ENCODE measurements at places on chromosomes 2 and 18.

- no peak for DNase-seq
Observed at GRCh38 chr2:207200136-207200535, 34.4 kb upstream of the KLF7 start.

GRCh38 chr18:55387139-55387984 lies 200.6 kb downstream of the TCF4 start:
- no peak for DNase-seq

- DNase-seq = no peak
Observed at GRCh38 chr18:78246050-78246449, 733.6 kb upstream of the SALL3 start.

- no peak for DNase-seq
Observed at GRCh38 chr18:6374935-6375529, 39.7 kb downstream of the L3MBTL4 start.

DNA sequence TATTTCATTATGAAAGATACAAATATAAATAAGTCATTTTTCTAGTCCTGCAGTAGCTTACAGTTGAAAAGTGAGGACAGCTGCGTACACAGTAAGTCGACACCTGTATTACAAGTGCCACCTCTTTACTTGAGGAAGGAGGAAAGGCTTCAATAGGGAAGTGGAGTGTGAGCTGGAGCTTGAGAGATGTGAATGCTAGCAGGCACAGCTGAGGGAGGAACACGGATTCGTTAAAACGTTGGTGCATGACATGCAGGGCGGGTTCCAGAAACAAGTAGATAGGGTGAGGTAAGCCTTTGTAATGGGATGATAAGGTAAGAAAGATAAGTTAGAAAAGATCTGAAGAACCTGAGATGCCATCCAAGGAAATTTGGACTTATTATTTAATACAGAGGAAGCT lies 98.1 kb upstream of the CSRNP3 start:
- DNase-seq = no peak

DNA sequence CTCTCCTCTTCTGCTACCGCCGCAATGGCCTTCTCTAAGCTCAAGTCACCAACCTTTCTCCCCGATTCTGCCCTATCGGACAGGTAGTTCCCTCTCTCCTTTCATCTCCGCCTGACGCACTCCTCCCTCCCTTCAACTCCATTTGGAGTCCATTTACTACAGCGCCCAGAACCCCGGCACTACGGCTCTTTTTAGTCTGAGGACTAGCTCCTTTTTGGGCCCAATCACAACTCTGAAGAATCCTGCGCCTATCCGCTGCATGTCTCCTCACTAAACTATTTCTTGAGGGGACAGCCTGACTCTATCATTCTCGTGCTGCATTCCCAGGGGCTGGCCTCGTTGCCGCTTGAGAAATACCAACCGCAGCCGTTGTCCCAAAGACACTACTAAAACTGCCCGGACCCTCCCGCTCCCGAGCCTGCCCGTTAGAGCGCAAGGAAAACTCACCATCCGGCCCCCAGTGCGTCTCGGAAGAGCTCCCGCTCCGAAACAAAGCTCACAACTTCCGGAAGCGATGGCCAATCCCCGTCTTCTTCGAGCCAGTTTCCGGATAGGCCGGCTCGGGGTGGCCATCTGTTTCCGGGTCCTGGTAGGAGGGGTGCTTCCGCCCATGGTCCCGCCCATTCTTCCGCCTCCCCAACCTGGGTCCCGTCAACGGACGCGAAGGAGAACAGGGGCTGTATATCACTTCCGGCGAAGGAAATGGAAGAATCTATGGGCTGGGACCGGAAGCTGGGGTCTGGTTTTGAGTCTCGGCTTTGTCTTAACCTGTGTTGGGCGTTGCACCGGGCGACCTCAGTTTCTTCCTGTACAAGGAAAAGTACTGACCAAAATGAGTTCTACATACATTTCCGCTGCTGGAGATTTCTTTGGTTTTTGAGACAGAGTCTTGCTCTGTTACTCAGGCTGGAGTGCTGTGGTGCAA lies at the start of gene TPRKB:
Gene TPRKB, minus strand, starts transcription at position 491 of the 925 bp plus-strand sequence. CDS start 2,776 bp downstream, outside the sequence.
- DNase-seq = peak; percentile 92

DNA sequence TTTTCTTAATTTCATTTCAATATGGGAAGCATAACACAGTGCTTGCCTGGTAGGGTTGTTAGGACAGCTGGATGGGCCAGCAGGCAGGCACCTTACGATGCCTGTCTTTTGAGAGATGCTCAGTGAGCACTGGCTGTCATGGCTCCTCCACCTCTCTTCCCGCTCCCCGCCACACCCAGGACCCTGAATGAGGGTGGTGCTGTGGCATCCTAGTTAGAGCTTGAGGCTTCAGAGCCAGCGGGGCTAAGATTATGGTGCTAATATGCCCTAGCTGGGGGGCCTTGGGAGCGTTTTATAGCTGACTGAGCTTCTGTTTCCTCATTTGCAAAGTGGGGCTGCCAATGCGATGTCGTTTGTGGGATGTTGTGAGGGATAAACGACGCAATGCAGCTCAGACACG lies 37.7 kb downstream of the ASB1 start:
- no peak for DNase-seq

- no peak for DNase-seq
Observed at GRCh38 chr2:119174993-119175347, 16.4 kb upstream of the C1QL2 start.

- DNase-seq = no peak
Observed at GRCh38 chr2:239930378-239930777, 94.8 kb downstream of the NDUFA10 start.

GRCh38 chr2:18752667-18753422 lies 163.5 kb upstream of the NT5C1B start:
- no peak for DNase-seq

- DNase-seq = peak; percentile 66
Observed at GRCh38 chr2:212021947-212022346, 516.7 kb downstream of the ERBB4 start.

DNA sequence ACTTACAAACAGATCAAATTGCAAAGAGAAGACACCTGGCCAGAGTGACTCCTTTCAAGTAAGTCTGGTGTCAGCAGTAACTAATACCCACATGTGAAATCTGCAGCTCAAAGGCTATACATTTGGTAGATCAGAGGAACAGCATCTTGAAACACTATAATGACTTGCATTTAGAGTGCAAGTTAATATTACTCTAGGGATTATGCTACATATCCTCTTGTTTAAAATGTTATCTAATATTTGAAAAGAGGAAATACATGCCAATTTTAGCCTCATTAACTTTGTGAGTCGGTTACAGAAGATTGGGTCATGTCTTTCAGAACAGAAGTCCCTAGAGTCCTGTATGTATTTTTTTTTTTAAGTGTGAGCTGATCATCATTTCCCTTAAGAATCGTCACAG lies 15.2 kb downstream of the LANCL1 start:
- no peak for DNase-seq

DNA sequence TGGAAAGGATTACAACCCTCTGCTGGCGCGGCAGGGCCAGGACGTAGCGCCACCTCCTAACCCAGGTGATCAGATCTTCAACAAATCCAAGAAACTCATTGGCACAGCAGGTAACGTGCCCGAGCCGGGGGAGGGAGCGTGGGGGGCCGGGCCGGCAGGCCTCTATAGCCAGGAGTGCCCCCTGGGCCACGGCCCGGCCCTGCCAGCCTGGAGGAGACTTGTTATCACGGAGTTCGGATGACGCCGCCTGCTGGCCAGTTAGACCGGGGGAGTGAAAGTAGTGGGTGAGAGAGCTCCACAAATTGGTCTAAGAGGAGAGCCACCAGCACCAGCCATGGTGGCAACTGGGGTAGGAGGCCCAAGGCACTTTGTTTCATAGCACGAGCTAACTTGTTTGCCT lies 8.6 kb upstream of the TMEM214 start:
- DNase-seq = no peak

DNA sequence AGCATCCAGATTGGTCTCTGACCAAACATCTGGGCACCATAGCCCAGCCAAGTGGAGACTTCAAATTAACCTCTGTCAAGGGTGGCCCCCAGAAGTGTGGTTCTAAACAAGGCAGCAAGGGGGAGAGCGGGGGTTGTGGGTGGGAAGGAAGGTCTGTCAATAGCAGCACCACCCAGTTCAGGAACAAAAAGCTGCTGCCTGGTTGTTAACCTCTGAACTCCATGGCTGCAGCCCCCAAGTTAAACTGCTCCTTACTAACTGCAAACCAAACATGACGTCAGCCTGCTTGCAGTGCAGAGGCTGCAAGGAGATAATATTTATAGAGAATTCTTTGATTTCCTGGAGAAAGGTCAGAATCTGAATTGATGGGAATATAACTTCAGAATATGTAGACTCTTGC lies 76.5 kb downstream of the ARL4C start:
- DNase-seq = no peak

GRCh38 chr18:21593540-21594257 lies 6.8 kb downstream of the ESCO1 start:
- no peak for DNase-seq

DNA sequence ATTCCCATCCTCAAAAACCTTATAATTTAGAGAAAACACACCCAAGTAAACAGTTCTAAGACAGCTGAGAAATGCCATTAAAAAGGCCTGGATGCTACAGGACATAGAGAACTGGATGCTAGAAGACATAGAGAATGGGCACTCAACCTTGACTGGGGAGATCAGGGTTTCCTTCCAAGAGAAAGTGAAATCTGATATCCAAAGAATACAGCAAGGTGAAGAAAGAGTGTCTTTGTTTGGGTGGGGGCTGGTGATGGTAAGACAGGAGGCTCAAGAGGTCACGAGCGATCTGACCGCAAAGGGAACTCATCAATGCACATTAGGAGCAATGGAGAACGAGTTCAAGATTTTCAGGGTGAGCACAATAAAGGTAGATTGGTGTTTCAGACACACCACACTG lies 31.6 kb downstream of the EPB41L3 start:
- DNase-seq = no peak

DNA sequence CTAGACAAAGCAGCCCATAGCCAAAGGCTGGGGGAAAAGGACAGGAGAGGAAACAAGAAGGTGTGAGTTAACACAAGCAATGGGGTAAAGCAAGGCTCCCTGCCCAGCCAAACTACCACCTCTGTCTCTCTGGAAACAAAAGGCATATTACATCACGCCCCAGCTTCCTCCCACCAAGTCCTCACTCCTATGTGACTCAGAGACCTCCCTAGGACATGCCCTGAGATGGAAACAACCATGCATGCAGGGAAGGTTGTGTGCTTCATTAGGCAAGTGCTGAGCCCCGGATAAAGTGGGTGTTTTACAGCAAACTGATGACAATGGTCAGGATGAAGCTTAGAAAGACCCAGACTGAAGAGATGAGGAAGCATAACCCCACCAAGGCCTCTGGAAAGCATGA lies 9.0 kb upstream of the ATRAID start:
- no peak for DNase-seq

GRCh38 chr2:120720231-120720630 lies 15.4 kb upstream of the GLI2 start:
- no peak for DNase-seq

- no peak for DNase-seq
Observed at GRCh38 chr2:9092383-9093282, 89.1 kb upstream of the MBOAT2 start.

DNA sequence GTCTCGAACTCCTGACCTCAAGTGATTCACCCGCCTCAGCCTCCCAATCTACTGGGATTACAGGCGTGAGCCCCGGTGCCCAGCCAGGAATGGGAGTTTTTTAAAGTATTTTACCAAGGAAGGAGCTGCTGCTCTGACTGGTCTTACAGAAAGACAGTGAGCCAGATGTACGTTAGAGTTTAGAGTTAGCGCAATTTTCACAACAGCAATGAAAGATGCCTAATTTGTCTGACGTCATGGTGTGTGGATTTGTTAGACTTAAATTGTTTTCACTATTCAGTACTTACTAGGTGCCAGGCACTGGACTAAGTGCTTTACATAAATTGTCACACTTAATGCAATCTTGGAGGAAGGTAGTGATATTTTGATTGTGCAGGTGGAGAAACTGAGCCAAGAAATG lies 12.4 kb upstream of the RPL37A start:
- DNase-seq = no peak

DNA sequence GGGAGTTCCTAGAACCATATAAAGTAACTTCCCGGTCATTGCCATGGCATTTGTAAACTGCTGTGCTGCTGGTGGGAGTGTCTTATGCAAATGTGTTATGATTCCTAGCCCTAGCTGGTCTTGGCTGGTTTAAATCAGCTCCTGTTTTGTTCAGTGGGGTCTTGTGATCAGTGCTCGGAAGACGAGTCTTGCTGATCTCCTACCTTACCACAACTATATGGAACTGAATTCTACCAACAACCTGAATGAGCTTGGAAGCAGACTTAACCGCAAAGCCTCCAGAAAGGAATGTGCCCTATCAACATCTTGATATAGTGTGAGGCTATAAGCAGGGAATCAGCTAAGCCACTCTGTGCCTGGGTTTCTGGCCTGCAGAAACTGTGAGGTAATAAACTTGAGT lies 33.5 kb downstream of the POLE4 start:
- DNase-seq = peak; percentile 34

GRCh38 chr2:134739236-134739878 lies 20.6 kb upstream of the TMEM163 start:
- DNase-seq = no peak
